ENCODE measurements at places on chromosomes 11 and 22.
A peak's percentile ranks its signal among the peaks of the same experiment; 100 is the strongest.

DNA sequence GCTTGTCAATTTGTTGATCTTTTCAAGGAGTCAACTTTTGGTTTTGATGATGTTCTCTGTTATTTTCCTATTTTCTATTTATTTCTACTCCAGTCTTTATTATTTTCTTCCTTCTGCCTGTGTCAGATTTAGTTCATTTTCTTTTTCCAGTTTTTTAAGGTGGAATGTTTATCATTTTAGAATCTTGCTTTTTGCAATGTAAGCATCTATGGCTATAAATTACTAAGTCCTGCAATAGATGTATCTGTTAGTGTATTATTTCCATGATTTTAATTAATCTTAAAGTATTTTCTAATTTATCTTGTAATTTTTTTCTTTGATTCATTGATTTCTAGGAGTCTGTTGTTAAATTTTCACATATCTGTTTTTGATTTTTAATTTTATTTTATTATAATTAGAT, 81.7 kb downstream of the ARHGAP8 start:
- DNase-seq: no peak

- DNase-seq: no peak
Measured at GRCh38 chr11:2963112-2963754, 28.9 kb downstream of the NAP1L4 start.

DNA sequence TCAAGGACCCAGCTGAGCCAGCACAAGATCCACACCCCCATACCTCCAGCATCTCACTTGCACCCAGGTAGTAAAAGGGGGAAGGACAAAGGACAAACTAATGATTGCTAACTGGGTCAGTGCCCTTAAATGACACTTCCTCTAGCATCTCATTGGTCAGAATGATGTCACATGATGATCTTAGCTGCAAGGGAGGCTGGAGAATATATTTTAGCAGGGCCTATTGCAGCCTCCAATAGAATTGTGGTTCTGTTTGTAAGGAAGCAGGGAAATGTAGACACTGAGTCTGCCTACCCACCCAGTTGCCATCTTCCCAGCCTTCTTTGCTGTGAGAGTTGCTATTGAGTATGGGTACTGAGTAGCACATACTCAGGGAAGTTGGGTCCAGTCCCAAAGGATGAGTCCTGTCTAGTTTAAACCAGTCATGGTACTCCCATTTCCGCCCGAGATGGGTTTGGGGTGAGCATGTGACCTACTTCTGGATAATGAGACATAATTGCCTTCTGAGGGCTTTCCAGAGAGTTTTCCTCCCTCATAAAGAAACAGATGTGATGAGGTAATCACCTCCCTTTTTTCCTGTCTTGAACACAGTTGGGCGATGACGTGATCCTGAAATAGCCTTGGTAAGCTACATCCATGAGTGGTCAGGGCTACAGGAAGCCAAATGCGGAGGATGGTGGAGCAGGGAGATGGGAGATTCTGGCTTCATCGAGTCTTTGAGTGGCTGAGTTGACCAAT, 5.5 kb upstream of the DNAL4 start:
- no peak for DNase-seq

DNA sequence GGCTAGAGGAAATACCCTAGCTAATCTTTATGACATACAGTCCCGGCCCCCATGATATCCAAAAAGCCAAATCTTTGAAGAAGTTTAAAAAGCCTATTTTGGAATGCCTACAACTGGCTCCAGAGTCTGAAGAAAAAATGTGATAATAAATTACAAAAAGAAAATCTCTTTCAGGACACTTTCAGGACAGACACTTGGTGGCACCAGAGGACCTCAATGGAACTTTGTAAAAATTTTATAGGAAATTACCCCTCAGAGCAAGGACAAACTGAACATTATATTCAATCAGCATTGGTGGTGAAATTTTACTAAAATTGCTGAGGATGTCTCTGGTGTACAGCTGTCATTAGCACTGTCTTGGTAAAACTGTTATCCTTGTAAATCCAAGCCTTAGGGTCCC, 81.0 kb downstream of the CCDC73 start:
- DNase-seq: no peak

GRCh38 chr11:79547256-79547655, 106.4 kb upstream of the TENM4 start:
- DNase-seq: no peak

DNA sequence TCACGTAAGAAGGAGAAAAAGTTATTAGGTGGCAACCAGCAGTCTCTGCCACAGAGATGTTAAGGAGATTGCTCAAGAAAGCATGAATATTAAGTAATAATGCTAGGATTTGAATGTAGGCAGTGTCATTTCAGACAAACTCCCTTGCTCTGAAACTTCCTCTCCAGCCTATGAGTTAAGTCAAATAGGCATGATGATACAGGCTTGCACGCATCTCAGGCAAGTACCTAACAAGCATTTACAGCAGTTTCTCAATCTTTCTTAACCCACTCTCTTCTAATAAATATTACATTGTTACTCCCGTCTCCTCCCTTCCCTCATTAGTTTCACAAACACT, 72.7 kb downstream of the RAB38 start:
- DNase-seq: no peak

DNA sequence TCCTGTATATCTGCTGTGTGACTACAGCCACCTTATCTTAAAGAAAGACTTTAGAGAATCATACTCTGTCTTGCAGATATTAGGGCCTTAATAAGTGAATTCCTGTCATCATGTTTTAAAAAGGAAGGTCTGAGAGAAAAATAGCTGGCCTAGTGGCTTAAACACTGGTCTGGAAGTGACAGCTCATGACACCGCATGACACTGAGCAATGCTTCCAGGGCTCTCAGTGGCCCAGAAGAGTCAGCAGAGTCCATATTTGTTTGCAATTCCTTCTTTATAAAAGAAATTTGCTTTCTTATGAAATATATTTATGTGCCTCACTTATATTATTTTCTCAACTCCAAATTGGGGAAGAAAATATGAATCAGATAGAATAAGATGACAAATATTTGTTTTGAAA, 33.0 kb downstream of the MMP20 start:
- no peak for DNase-seq

DNA sequence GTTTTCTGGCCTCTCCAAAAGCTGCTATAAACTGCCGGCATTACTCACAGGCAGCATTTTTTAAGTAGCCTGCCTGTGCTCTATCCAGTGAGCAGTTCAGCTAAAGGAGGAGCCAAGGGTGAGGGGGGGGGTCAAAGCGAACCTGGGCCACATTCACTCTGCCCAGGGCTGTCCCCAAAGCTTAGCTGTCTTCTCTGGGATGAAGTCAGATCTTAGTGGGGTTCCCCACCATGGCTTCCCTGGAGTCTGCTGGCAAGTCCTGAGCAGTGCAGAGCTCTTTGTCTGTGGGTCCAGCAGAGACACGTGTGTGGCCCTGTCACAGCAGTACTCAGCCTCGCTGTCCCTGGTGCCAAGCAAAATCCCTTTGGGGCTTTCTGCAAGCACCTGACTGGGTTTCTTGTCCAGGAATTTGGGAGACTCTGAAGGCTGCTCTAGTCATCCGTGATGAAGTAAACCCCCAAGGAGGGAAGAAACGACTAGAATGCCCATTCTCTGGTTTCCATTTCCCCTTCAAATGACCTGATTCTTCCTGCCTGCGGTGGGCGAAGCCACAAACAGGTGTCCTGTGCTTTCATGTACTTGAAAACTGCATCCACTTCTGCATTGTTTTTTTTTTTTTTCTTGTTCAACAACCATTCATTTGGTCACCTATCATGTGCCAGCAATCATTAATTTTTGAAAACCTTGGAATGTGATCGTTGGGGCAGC, 2.6 kb downstream of the KCNJ5 start:
- DNase-seq: no peak

DNA sequence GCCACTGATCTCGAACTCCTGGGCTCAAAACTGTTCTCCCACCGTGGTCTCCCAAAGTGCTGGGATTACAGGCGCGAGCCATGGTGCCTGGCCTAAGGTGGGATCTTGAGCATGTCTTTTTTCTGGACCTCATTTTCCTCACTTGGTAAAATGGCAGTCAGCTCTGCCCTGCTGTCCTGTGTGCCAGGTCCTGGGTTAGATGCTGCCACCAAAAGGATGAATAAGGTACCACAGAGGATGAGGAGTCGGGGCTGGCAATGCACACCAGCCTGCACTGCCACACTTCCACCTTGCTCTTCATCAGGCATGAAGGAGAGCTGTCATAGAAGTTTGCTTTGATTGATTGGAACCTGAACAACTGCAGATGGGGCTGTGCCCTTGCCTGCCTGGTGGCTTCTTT, 32.3 kb downstream of the ACO2 start:
- no peak for DNase-seq

GRCh38 chr11:62613291-62613778, 278 bp downstream of the ROM1 start:
- no peak for DNase-seq

GRCh38 chr11:70833554-70833953, 418.8 kb downstream of the SHANK2 start:
- no peak for DNase-seq

DNA sequence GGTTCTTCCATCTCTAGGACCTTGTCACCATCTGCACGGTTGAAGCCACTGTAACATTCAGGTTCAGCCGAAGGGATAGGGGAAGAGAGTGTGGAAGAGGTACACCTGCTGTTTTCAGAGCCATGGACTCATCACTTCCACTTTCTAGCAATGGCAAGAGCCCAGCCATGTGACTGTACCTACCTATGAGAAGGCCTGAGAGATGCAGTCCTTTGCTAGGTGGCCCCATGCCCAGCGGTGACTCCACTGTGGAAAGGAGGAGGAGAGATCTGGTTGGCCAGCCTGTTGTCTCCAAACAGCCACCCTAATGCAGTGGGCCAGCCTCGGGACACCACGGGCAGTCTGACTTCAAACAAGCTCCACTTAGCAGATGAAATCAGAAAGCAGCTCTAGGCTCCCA, 16.0 kb downstream of the RASD2 start:
- no peak for DNase-seq

GRCh38 chr11:72762641-72763304, 10.6 kb upstream of the ARAP1 start:
- no peak for DNase-seq

DNA sequence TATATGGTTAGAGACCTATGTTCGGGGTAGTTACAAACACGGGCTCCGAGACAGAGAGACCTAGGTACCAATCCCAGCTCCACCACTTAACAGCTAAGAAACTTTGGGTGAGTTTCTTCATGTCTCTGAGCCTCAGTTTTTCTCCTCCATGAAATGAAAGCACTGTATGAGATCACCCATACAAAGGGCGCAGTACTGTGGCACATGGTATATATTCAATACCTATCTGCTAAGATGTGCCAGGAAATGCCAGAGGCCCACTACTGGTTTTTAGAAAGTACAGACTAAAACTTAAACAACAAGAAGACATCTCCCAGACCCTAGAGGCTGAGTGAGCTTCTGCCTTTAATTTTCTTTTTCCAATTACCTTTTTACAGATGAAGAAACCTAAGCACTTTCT, 69.5 kb downstream of the SLC1A2 start:
- no peak for DNase-seq

GRCh38 chr11:120054016-120054752, 83.7 kb downstream of the TRIM29 start:
- DNase-seq: peak; percentile 28

GRCh38 chr11:82174610-82175009, 559.1 kb downstream of the FAM181B start:
- DNase-seq: peak; percentile 67

DNA sequence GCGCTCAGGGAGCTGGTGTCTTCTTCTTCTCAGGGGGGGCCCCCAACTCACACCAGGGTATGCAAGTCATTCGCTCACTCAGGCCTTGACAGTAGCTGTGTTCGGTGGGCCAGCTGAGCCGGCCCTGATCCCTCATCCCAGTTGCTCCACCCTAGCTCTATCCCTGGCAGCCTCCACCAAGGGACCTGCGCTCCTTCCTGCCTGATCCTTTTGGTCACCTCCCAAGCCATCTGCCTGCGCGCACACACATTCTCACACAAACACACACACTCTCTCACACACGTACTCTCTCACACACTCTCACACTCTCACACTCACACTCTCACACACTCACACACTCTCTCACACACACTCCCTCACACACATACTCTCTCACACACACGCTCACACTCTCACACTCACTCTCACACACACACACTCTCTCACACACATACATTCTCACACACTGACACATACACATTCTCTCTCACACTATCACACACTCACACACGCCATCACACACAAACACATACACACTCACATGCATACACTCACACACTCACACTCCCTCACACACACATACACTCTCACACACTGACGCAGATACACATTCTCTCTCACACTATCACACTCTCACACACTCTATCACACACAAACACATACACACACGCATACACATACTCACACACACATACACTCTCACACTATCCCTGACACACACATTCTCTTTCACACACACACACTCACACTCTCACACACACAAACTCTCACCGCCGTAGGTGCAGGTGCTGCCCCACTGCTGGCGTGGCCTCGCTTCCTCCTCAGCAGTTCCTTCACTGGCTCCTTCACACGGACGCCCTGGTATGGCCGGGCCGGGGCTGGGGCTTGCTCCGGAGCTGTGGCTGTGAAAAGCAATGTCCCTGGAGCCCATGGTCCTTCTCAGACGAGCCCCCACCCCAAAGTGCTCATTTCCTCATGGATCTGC, 20.8 kb downstream of the POU2AF1 start:
- DNase-seq: peak; percentile 43

- no peak for DNase-seq
Measured at GRCh38 chr11:83611031-83611430, 324.9 kb upstream of the CCDC90B start.

- no peak for DNase-seq
Measured at GRCh38 chr11:106101819-106102218, 24.4 kb downstream of the AASDHPPT start.

DNA sequence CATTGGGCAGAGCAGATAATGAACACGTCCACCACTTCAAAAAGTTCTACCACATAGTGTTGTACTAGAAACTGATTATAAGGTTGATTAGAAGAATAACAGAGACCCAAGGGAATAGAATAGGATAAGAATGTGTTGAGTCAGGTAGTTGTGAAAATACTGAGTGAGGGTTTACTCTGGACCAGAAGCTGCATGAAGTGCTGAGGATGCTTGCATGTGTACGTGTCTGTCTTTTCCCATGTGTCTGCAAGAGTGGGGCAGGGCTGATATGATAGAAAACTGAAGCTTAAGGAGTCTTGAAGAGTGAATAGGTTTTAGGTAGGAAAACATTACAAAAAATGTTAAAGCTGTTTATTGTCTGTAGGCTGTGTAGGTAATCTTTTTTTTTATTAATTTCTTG, 20.6 kb downstream of the TRPC6 start:
- no peak for DNase-seq

- peak; percentile 69 for DNase-seq
Measured at GRCh38 chr22:42902875-42903510, 45.9 kb upstream of the ARFGAP3 start.

- DNase-seq: peak; percentile 88
Measured at GRCh38 chr22:30362651-30363281, 6.0 kb downstream of the CCDC157 start.

GRCh38 chr22:38657045-38657909, 839 bp downstream of the CBY1 start:
- DNase-seq: peak; percentile 70
